SW 1271 (cell line): ENCODE measurements at places on chromosomes 12 and 14.

DNA sequence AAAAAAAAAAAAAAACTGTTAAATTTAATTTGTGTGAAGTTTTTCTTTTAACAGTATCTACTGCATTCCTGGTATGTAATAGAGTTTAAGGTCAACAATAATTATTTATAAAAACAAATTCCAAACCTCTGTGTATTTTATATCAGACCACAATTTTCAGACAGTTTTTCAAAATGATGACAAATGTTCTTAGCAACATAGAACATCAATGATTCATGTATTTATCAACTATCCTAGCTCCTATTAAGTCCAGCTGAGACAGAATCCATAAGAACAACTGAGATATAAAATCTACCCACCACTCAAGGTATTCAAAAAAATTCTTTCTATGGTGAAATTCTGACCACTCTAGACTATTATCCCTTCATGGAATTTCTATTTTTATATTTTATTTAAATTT lies 144.5 kb downstream of the EPS8 start:
- DNase-seq, result no peak

DNA sequence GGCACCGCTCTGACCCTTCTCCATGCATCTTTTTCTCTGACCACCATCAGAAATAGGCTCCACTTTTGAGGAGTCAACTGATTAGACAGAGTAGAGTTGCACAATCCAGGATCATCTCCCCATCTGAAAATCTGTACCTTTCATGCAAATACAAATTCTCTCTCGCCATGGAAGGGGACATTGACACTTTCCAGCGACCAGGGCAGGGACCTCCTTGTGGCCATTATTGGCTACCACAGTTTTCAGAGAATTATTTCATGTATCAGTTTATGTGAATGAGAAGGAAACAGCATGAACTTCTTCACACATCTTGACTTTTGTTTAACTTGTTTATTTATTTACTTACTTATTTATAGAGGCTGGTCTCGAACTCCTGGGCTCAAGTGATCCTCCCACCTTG lies 13.8 kb upstream of the RAN start:
- DNase-seq, result no peak

DNA sequence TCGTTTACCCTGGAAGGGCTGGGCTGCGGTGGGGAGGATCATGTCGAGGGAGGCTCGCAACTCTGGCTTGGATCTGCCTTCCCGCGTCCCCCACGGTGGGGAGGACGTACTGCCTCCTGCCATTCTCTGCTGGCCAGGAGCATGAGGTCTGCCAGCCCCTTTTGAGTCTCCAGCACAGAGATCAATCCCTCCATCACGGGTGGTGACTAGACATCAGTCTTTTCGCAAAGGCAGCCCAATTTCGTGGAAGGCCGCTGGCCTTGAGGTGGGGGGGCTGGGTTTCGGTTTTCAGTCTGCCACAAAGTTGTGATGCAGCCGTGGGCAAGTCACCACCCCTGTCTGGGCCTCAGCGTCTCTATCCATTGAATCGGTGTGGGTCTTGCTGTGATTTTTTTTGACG lies 62.2 kb downstream of the PRMT8 start:
- DNase-seq, result no peak

DNA sequence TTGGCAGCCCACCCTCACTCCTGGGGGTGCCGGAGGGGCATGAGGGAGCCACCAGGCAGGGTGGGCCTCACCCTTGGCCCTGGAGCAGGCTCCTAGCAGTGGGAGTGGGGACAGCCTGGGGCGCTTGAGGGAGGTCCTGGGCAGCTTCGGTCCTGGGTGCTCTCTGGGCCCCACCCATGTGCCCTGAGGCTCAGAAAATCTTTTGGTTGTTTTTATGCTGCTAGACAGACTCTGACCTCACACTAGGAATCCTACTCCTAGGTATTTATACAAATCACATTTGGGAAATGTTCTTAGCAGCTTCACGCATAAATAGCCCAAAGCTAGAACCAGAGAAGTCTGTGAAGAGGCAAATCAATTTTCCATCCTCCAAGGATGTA lies 10.9 kb upstream of the ULK1 start:
- no peak for DNase-seq

DNA sequence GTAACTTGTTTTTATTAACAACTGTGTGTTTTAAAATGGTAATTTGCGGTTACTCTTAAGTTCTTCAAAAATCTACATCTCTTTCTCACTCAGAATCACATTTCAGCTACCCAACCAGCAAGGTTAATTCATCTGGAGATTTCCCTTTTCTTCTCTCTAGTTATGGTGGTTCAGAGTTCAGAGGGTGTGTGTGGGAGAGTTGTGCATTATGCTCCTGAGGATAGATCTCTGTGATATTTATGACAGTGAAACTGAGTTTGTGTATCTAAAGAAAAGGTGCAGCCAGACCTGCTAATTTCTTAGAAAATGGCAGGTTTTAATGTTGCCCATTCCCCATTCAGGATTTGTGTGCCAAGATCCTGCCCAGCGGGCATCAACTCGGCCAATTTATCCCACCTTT lies 73.8 kb downstream of the TTLL5 start:
- no peak for DNase-seq

DNA sequence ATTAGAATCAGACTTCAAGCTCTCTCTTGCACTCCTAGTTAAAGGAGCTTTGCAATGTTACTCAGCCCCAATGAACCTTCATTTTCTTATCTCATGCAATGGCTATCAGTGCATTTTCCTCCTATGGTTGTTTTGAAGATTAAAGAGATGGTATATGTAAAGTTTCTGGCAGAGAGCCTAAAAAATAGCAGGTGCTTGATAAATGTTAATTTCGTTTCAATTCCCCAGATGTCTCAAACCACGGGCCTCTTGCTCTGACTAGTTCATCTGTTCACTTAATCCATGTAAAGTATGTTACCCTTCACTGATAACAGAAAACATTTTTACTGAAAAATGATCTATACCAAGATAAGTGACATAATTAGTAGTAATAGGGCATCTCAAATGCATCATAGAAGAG lies 735.4 kb upstream of the USP15 start:
- no peak for DNase-seq

GRCh38 chr12:64737539-64737938 lies 21.7 kb downstream of the GNS start:
- no peak for DNase-seq

DNA sequence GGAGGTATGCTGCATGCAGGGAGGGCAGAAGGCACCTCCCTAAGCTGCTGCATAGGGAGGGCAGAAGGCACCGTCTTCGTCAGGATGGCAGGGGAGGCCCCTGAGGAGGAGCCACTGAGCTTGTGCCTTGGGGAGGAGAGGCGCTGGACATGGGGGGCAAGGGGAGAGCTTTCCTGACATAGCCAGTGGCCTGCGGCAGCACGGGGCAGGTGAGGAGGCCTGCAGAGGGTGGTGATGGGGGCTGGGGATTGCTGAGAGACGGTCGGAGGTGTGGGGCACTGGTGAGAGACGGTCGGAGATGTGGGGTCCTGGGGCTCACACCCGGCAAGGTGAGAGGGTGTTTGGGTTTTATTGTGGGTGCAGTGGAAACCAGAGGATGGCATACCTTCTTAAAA lies 10.4 kb upstream of the BDKRB2 start:
- DNase-seq, result no peak
